Psoas muscle (tissue), 8 donors: ENCODE measurements at places on chromosomes 13 and 19. TPM values are rescaled to one million over a fixed set of nuclear protein-coding genes. Genes with fewer than 3 reads are reported as not detected.

- no peak for DNase-seq
Observed at GRCh38 chr13:30648522-30649012, 30.8 kb downstream of the USPL1 start.

DNA sequence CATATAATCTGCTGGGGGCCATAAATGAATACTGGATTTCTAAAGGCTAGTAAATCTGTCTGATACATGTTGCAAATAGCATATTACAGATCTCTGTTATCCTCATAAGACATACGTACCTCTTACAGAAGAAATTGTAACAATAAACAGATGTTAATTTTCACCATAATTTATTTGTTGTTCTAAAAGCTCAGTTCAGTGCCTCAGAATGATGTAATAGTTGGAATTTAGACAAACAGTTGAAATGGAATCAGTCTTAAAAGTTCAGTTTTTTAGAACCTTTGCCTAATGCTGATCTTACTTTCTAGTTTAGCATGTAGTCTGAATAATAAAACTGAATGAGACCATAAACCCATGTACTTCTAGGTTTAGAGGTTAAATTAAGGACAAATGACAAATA, 43.1 kb downstream of the B3GLCT start:
- DNase-seq: no peak

GRCh38 chr13:40764587-40765403, 6.2 kb downstream of the MRPS31 start:
- no peak for DNase-seq

GRCh38 chr13:51222037-51222685, at the start of gene FAM124A:
Gene FAM124A, plus strand, starts transcription at chr13:51222398. Its CDS starts 104 bp downstream, at chr13:51222502.
- peak; percentile 48 for DNase-seq

- DNase-seq: no peak
Observed at GRCh38 chr13:81406639-81407292, 1065.8 kb upstream of the SPRY2 start.

DNA sequence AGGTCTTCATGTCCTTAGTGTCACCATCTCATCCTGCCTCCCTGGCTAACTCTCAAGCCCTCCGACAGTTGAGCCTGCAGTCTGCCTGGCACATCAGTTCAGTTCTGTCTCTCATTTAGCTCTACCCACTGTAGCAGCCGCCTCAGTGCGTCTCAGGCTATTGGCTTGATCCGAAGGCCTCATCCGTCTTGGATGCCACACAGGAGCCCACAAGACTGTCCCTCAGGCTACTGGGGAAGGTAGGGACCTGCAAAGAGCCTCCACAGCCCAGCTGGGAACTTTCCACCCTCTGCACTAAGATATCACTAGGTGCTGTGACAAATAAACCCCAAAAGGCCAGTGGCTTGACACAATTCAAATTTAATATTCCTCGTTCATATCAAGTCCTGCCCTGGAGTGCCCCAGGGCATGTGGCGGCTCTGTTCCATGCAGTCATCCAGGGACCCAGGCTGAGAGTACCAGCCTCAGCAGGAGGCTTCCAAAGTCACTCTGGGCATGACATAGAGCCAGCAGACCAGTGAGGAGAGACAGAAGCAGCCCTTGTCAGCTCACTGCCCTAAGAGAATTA, 5.7 kb downstream of the VSTM2B start:
- no peak for DNase-seq

- peak; percentile 23 for DNase-seq
Observed at GRCh38 chr13:107025991-107026390, 458.1 kb upstream of the ARGLU1 start.

DNA sequence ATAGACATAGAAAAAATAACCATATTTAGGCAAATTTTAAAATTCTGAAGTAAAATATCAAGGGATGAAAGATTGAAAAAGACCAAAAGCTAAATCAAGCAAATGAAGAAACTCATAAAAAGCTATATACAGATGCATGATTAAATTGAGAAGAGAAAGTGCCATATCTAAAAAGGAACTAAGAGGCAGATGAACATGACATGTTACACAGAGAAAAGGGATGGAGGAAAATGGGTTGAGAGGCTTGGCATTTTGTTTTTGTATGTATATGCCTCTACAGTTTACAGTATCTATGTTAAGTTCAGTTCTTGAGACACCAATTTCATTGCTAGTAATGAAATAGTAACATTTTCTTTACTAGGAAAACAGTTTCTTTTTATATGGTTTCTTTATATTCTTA, 1507.4 kb upstream of the SPRY2 start:
- no peak for DNase-seq

- no peak for DNase-seq
Observed at GRCh38 chr19:51980116-51980736, 6.4 kb downstream of the ZNF350 start.

DNA sequence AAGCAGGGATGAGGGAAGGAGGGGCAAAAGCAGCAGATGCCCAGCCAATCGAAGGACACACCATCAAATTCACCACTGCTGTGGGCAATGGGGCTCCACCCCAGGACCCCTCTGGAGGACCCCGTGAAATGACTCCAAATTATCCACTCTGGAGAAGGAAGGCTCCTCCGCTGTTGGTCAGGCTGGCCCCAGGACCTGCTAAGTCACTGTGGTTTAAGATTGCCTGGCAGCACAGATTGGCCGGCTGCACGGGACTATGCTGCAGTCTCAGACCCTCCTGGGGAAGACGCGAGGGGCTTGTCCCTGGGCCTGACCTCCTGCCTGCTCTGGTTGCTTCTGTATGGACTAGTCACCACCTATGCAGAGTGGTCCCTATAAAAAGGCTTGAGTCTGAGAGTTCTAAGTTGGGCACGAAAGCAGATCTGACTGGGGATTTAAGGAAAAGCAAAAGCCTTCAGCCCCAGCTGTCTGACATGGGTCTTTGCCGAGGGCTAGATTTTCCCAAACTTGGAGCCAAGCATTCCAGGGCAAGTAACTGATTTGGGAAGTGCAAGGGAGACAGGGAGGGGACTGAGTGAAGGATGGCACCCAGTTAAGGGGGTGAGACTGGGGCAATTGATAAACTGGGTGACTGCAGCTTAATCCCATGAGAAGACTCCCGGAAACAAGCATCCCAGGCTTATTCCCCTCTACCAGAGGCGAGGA, 91.7 kb downstream of the TSHZ3 start:
- no peak for DNase-seq

GRCh38 chr19:45173816-45174215, 4.2 kb downstream of the TRAPPC6A start:
- no peak for DNase-seq

- no peak for DNase-seq
Observed at GRCh38 chr19:54928299-54928698, 19.0 kb downstream of the NLRP7 start.

- no peak for DNase-seq
Observed at GRCh38 chr13:28754698-28755545, 36.2 kb upstream of the SLC46A3 start.

DNA sequence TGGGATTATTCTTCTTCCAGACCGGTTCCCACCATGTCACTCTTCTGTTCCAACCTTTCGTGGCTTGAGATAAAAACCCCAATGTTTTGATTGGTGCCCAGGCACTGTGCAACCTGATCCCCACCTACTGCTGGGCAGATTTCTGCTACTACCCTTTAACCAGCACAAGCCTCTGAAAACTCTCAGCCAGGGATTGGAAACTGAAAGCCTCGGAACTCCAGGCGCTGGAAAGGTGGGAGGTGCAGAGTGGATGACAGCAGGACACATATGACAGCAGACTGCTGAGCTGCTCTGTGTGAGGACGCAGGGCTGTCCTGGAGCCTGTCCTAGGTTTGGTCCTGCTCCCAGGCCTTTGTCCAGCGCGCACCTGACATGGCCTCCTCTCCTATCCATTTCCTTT, 68.5 kb upstream of the GTF3A start:
- DNase-seq: no peak

GRCh38 chr19:42468273-42468796, 25.6 kb upstream of the CXCL17 start:
- no peak for DNase-seq

DNA sequence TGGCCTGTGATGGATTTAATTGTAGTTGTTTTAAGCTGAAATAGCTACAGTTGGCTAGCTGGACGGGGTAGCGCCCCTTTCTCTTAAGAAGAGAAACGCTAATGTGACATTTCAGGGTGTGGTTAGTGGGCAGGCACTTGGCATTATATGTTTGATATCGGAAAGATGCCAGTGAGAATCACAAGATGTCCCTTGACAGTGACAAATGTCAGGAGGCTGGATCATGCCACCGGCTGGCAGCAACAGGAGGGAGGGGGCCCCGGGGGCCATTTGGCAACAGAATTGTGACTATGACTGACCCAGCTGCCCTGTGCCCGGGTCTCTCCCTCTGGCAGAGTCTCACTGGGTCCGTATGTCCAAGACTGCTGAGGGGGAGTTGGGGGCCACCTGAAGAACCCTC, 4.7 kb downstream of the DCAF15 start:
- no peak for DNase-seq

NLRP8 gene
- polyA plus RNA-seq: not detected

PCDH17 gene
- polyA plus RNA-seq: 0.18 TPM

ERFL gene
- polyA plus RNA-seq: not detected

FIZ1 gene
- polyA plus RNA-seq: 10.8 TPM

B3GNT3 gene
- not detected for polyA plus RNA-seq

MRI1 gene
- 9.6 TPM for polyA plus RNA-seq

FGF21 gene
- polyA plus RNA-seq: not detected

MAP3K10 gene
- 10.7 TPM for polyA plus RNA-seq

GRWD1 gene
- polyA plus RNA-seq: 24.2 TPM
